ENCODE measurements at places on chromosomes 1 and 21. TPM values are rescaled to one million over a fixed set of nuclear protein-coding genes. Genes with fewer than 3 reads are reported as not detected.

The GUCA2B gene
- total RNA-seq = not detected

The LRRC7 gene
- not detected for total RNA-seq

The AADACL4 gene
- not detected for total RNA-seq

The CLIC6 gene
- not detected for total RNA-seq

The MSH4 gene
- total RNA-seq = not detected

The GCSAML gene
- not detected for total RNA-seq

The KIRREL1 gene
- total RNA-seq = 108 TPM

The EFNA3 gene
- 1.4 TPM for total RNA-seq

Data from GM23248 (cell line).